Activated gamma-delta T cell treated with anti-CD3 and anti-CD28 coated beads, Interleukin-2, amount 50 U/mL, for 16 hours (primary cell): ENCODE measurements at places on chromosomes 3 and 15.

DNA sequence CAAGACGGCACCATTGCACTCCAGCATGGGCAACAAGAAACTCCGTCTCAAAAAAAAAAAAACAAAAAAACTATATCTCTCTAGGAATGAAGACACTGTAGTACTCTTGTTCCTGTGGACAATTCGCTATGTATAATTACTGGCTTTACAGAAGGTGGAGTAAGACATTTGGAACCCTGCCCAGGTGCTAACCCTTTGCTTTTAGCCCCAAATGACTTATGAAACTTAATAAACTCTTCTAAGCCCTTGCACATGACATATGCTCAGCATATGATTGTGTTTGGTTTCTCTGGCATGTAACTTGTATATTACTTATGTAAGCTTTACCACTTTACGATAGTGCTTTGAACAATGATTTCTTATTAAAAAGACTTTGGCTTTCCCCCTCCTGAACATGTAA lies 27.3 kb upstream of the PRTG start:
- DNase-seq = no peak

- no peak for DNase-seq
Measured at GRCh38 chr3:168574455-168575158, 478.9 kb upstream of the GOLIM4 start.

DNA sequence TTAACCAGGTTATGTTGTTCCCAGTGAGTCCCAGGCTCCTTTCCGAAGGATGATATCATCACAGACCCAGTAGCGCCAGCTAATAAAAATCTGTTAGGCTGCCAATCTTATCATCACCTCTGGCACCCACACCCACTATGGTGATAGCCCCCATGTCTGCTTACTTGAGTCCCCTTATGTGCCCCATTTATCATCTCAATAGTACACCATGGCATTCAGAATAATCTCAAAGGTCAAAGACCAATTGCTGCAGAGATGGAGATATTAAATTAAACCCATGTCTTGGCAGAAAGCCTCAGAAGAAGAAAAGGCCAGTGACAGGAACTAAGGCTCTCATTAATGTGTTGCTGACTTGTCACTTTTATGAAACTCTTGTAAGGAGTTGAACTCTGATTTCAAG lies 32.8 kb downstream of the CPNE4 start:
- no peak for DNase-seq

DNA sequence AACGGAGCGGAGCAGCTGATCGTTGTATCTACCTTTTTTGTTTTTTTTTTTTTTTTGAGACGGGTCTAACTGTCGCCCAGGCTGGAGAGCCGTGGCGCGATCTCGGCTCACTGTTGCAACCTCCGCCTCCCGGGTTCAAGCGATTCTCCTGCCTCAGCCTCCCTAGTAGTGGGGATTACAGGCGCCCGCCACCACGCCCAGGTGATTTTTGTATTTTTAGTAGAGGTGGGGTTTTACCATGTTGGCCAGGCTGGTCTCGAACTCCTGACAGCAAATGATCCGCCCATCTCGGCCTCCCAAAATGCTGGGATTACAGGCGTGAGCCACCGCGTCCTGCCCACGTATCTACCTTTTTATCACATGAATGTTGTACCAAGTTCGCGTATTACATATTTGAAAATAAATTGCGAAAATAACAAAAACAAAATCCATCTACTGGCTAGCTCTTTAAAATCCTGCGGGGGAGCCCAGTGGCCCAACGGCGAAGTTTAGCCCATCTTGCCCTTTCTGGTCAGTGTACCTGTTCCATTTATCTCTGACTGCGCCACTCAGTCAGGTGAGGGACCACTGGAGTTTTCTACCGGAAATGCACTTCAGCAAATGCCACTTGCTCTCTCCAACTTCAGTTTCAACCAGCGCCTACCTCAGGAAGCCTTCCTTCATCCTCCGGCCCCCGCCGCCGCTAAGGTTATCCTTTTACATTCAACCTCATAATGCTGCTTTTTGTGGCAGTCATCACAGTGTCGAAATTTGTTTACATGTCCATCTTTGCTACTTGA lies 1.2 kb upstream of the EIF3J start:
- peak; percentile 17 for DNase-seq

- DNase-seq = peak; percentile 14
Measured at GRCh38 chr3:36893137-36893557, 51.7 kb downstream of the TRANK1 start.

GRCh38 chr3:28907616-28908015 lies 373.3 kb upstream of the RBMS3 start:
- no peak for DNase-seq

- DNase-seq = no peak
Measured at GRCh38 chr3:128515967-128516366, 23.0 kb upstream of the GATA2 start.

DNA sequence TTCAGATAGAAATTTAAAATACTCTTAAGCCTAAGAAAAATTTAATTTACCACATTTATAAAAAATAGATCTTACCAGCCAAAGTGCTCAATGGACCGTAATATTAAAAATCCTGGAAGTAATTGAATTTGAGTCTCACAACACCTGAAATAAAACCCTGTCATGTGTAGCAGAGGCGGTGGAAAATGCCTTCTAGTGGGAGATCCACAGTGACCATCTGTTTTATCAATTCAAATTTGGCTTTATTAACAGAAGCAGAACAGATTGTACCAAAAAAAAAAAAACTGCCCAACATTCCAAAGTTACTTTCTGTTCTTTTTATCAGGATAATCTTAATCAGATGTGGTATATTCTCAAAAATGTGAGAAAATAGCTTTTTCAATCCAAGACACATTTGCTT lies 71.7 kb downstream of the DMXL2 start:
- no peak for DNase-seq

DNA sequence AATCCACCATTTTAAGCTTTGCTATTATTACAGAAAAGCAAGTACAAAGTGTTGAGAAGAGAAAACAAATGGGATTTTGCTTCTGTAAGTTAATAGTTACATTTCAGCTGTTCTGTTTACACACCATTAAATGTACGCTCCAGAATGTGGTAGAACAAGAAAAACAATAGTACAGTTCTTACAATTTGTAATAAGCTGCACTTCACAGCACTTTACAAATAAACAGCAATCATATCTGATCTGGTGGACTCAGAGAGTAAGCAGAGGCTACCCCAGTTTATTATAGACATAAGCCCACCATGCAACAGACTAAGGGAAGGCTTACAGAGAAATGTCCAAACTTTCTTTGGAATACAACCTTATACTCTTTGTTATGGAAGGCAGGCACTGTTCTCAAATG lies 126.4 kb downstream of the OXSM start:
- DNase-seq = no peak

- DNase-seq = no peak
Measured at GRCh38 chr3:186511245-186511644, 32.9 kb downstream of the CRYGS start.

DNA sequence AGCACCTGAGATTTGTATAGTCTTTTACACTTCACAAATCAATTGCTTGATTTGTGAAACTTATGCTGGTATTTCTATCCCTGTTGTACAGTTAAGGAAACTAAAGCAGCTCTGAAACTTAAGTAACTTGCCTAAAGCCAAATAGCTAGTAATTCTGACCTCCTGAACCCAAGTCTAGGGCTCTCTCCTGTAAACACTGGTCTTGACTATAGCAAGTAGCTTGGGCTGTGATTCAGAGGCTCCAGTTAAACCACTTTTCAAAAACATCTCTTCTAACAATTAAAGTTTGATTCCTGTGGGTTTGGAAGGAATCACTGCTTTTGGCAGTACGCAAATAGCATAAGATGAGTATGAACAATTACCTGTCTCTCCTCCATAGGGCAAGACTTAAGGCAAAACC lies 18.5 kb upstream of the CMTM8 start:
- DNase-seq = no peak

- DNase-seq = no peak
Measured at GRCh38 chr15:38642689-38643270, 78.2 kb upstream of the RASGRP1 start.

- DNase-seq = no peak
Measured at GRCh38 chr3:29577250-29577649, 296.4 kb downstream of the RBMS3 start.

DNA sequence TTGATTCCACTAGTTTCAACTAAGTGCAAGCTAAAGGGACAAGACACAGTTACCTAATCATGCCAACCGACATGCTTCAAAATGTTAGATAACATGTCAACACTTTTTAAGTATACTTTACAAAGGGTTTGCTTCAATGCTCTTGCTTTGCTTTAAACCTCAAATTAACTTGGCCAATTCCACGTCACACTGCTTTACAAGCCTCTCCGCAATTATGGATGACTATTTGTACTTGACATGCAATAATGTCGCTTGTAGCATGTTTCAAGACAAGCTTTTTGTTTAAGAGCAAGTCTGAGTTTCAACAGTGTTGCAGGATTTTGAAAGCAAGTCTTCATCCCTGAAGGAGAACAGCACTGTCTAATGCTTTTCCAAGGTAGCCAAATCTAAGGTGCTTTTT lies 86.9 kb downstream of the CNTN3 start:
- DNase-seq = no peak

DNA sequence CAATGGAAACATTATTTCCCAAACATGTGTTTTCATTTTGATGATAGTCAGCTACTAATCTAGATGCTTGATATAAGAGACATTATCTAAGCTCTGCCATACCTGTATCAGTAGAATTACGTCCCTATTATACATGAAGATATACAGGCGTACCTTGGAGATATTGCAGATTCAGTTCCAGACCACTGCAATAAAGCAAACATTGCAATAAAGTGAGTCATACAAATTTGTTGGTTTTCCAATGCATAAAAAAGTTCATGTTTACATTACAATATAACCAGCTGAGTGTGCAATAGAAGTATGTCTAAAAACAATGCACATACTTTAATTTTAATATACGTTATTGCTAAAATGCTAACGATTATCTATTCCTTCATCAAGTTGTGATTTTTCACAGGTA lies 236.0 kb upstream of the ZNF717 start:
- DNase-seq = no peak

DNA sequence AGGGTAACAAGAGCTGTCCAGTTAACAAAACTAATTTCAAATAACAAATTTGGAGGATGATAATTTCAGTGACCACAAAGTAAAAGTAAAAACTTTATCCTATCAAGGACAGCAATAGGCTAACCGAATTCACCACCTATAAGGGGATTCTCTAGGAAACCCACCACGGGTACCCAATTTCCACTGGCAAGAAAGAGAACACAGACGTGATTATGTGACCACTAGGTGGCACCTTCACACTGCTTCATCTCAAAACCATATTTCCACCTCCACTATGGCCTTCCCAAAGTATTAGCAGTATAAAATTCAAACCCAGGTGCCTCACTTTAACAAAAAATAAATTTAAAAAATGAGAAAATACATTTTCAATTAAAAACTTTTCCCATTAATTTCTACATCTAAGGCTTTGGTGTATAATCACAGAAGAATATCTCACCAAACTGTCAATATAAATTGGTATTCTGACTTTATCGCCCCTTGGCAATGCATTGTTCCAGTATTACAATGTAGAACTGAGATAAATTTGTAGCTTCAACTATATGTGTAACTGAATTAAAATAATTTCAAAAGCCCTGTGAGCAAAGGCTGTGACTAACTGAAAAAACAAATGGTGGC lies 96.5 kb downstream of the FSIP1 start:
- peak; percentile 2 for DNase-seq

- DNase-seq = no peak
Measured at GRCh38 chr15:63931556-63931955, 97.8 kb upstream of the HERC1 start.

GRCh38 chr3:108677811-108678210 lies 79.4 kb downstream of the RETNLB start:
- no peak for DNase-seq

- DNase-seq = no peak
Measured at GRCh38 chr3:71423151-71423906, 160.2 kb downstream of the FOXP1 start.

GRCh38 chr15:91919014-91919534 lies 65.6 kb downstream of the SLCO3A1 start:
- no peak for DNase-seq

DNA sequence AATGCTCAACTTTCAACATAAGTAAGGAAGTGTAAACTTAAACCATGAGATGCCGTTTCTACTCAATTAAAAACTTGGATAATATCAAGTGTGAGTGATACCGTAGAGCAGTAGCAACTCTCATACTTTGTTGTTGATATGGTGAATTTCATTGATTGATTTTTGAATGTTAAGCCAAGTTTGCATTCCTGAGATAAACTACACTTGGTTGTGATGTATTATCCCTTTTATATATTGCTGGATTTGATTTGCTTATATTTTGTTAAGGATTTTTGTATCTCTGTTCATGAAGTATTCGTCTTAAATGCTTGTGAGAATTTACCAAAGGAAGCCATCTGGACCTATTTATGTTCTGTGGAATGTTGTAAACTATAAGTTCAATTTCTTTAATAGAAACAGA lies 21.7 kb downstream of the SLMAP start:
- DNase-seq = no peak

- DNase-seq = no peak
Measured at GRCh38 chr15:39301589-39301999, 279.3 kb upstream of the THBS1 start.

GRCh38 chr3:30034246-30034991 lies 572.0 kb upstream of the TGFBR2 start:
- no peak for DNase-seq

DNA sequence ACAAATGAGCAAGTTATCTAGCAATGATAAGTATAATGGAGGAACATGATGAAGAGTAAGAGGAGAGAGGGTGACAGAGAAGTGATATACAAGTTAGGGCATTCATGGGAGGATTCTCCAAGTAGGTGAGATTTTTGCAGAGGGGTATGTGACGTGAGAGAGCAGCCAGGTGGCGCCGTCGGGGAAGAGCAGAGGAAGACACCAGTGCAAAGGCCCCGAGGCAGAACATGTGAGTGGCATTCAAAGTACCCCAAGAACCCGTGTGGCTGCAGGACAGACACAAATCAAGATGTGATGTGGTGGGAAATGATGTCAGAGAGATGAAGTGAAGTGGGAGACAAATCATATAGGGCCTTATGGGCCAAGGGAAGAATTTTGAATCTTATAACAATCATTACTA lies 81.8 kb upstream of the GRM7 start:
- no peak for DNase-seq

DNA sequence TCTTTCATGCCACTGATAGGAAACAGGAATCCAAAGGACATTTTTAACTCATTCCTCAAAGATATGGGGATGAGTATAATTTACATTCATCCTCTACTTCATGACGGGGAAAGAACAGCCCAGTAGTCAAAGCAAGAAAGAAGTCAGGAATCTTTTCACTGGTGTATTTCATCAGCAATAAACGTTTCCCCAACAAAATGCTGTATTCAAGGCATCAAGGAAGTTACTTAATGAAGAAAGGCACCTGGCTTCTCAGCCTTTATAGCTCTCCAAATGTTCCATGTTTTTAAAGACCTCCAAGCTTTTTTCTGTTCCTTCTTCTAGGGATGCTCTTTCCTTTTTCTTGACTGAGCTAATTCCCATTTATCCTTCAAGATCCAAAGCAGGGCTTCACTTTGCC lies 221.5 kb upstream of the ICE2 start:
- no peak for DNase-seq

GRCh38 chr3:154602241-154602640 lies 172.3 kb upstream of the GPR149 start:
- no peak for DNase-seq
